ENCODE measurements at places on chromosomes 4 and X.
A peak's percentile ranks its signal among the peaks of the same experiment; 100 is the strongest.

DNA sequence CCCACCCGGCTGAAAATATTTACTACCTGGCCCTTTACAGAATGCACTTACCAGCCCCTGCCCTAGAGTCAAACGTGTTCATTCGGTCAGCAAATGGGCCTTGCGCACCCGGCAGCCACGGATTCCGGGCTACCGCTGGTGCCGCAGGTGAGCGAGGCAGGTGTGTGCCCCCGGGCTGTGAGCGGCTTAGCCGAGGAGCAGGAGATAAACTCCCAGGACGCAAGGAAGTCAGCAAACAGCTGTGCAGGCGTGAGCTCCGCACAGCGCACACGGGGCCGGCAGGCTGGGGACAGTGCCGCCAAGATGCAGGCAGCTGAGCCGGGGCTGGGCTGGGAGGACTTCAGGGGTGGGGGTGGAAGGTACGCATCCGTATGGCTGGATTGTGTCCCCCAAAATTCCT is 211.2 kb upstream of the PSAPL1 start:
- no peak for DNase-seq

GRCh38 chr4:119315036-119315435 is 6.9 kb downstream of the FABP2 start:
- DNase-seq, result no peak

- DNase-seq, result no peak
Measured at GRCh38 chrX:155216940-155217440, 730 bp downstream of the VBP1 start.

- no peak for DNase-seq
Measured at GRCh38 chr4:168514249-168514852, 17.5 kb downstream of the PALLD start.

- no peak for DNase-seq
Measured at GRCh38 chr4:147586637-147587036, 30.6 kb upstream of the TMEM184C start.

- DNase-seq, result no peak
Measured at GRCh38 chr4:187396106-187396505, 599.5 kb upstream of the ZFP42 start.

DNA sequence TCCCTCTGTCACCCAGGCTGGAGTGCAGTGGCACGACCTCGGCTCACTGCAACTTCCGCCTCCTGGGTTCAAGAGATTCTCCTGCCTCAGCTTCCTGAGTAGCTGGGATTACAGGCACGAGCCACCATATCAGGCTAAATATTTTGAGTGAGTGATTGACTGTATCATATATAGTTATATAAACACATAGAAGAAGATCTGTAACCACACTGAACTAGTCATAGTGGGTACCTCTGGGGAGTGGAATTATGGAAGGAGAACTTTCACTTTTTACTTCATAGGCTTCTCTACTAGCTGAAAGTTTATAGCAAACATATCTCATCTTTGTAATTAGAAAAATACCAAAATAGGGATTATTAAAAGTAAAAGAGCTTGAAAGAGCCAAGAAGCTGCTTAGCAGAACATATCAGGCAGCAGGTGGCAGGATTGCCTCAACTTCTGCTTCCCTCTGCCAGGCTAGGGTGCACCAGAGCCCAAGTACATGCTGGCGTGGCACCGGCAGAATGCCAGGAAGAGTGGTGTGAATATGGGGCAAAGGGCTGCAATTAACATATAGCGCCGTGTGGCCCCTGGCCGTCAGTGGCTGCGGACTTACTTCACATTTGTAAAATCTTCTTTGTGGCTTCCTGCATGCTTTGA is 39.5 kb upstream of the CD40LG start:
- no peak for DNase-seq

DNA sequence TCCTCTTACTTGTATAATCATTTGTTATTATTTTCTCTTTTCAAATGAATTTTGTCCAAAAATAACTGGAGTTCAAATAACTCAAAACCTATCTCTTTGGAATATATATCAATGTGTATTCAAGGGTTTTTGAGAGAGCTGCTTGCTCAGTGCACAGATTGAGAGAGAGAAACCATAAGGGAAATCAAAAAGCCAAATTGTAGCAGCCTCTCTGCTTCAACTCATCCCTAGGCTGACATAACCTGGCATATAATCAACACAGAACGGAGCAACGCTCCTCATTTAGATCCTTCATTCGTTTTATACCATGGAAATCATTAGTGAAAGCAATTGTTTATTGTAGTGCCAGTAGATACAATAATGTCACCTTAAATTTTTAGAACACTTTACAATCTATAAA is 1.8 kb upstream of the GPM6A start:
- no peak for DNase-seq

DNA sequence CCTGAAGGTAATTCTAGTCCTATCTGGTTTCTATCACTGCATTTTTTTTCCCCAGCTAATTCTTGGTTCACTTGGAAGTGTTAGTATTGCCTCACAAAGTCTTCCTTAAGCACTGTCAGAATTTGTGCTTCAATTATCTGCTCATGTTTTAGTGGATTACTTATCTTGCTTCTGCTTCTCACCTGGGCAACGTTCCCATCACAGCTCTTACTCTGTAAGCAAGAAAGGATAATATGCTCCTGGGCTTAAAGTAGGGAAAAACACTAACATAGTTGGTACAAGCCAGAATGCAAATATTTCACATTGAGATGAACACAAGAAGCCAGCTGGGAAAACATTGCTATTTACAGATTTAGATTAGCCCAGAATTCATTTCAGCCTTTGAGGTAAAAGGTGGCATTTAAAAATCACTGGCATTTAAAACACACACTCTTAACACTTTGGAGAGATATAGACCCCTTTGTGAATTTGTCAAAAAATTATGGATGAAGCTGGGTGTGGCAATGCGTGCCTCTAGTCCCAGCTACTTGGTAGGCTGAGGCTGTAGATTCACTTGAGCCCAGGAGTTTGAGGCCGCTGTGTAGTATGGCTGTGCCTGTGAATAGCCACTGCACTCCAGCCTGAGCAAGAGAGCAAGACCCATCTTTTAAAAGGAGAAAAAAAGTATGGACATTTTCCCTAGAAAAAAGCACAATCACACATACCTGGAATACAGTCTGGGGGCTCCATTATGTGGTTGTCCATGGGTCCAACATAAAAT is 6.6 kb upstream of the PTPN13 start:
- DNase-seq, result no peak

DNA sequence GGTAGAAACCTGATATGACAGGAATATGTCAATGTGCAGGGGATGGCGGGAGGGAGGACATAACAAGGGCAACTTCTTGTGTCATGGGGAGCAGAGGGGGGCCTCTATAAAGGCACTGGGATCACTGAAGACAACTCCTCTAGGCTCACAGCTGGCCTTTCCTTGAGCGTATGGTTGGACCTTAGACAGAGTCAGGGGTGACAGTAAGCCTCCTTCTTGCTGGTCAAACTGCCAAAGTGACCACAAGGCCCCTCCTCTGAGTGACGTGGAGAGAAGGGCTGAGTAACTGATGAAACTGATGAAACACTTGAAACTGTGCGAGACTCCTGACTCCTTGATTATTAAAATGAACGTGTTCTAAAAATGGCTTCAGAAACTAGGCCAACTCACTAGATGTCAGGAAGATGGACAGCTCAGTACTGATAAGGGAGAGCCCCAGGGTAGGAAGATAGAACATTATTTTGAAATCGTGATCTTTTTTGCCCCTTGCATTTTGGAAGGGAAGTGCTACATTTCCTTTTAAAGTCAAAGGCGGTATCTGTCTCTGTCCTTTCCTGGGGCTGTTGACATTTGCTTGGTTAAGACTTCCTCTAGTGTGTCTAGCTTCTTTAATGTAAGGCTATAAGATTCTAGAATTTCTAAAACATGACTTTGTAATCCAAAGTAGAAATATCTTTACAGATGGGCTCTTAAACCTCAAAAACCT is 1.6 kb downstream of the RAB33A start:
- no peak for DNase-seq

GRCh38 chr4:48227662-48228061 is 42.0 kb downstream of the TEC start:
- DNase-seq, result no peak

- no peak for DNase-seq
Measured at GRCh38 chrX:110519501-110519900, 160.9 kb downstream of the RTL9 start.

DNA sequence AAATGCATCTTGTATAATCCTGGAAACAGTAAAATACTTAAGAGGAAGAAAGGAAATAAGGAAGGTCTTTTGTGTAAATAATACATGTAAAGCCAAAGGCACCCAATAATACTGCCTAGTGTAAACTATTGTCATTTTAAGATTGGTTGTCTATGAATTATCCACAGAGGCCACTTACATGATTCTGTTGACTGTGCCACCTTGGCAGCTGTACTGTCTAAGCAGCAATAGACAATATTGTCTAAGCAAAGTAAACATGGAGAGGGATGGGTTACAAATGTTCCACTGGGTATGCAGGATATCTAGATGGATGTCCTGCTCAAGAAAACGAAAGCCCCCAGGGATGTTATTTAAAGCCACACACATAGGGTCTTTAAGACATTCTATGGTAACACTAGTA is 19.4 kb downstream of the BEND4 start:
- no peak for DNase-seq

- no peak for DNase-seq
Measured at GRCh38 chr4:36159208-36159607, 85.1 kb downstream of the ARAP2 start.

- no peak for DNase-seq
Measured at GRCh38 chr4:111631215-111631999, 513.8 kb upstream of the FAM241A start.

DNA sequence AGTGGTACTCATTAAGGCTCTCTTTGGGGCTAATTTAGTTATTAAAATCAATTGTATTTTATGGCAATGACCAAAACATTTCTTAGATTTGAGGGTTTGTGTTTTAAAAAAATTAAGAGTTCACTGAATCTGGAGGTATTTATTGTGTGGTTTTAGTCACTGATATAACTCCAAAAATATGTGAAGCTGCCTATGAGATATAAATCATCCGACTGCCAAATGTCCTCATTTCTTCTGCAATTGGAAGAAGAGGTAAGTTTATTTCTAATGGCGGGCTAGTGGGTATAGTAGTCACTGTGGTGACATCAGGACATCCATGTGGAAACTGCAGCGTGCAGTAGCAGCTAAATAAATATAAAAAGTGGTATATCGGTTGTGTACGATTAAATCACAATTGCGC is 205.5 kb downstream of the MID1 start:
- DNase-seq, result no peak

DNA sequence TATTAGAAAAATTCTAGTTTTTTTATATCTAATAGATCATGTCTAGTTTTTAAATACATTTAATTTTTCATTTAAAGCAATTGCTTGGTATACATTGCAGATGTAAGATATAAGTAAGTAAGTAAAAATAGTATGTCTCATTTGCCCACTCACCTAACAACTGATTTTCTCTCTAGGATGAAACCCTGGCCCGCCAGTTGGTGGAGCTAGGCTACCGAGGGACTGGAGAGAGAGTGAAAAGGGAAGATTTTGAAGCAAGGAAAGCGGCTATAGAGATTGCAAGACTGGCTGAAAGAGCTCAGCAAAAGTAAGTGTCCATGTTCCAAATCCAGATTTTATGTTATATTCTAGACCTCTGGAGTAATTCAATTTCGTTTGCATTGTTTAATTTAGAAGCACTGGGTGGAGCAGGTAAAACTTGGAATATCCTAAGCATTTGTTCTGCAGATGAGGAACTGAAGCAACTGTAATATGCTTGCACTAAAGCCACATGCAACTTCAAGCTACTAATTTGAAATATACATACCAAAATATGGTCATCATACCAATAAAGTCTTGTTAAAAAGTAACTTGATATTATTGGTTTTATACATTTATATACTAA is 27.1 kb downstream of the CFAP299 start:
- peak; percentile 19 for DNase-seq

- DNase-seq, result no peak
Measured at GRCh38 chrX:51878056-51878455, 15.4 kb upstream of the MAGED1 start.

DNA sequence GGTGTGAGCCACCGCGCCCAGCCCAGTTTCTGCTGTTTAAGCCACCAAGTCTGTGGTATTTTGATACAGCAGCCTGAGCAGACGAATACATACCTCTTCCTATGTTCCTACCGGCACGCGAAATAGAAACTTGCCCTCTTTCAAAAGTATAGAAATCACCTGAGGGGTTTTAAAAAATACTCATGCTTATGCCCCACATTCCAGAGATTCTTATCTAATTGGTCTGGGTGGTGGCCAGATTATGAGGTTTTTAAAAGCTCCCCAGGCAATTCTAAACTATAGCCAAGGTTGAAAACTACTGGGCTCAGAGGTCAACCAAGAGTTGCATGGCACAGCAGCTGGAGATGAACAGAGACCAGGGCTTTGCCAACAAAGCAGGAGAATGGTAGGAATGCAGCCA is 24.9 kb upstream of the HUWE1 start:
- no peak for DNase-seq

DNA sequence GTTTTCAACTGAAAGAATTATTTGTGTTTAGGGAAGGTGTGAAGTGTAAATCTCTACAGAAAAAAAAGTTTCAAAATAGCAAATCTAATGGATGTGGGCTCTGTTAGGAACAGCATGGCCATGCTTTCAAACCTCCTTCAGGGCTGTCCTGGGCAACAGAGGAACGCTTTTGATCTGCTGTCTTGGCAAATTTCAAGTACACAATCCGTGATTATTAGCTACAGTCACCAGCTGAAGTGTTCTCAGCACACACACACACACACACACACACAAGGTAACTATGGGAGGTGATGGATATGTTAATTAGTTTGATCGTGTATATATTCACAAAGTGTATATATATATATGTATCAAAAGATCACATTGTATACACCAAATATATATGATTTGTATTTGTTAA is 40.5 kb upstream of the HELT start:
- DNase-seq, result no peak

DNA sequence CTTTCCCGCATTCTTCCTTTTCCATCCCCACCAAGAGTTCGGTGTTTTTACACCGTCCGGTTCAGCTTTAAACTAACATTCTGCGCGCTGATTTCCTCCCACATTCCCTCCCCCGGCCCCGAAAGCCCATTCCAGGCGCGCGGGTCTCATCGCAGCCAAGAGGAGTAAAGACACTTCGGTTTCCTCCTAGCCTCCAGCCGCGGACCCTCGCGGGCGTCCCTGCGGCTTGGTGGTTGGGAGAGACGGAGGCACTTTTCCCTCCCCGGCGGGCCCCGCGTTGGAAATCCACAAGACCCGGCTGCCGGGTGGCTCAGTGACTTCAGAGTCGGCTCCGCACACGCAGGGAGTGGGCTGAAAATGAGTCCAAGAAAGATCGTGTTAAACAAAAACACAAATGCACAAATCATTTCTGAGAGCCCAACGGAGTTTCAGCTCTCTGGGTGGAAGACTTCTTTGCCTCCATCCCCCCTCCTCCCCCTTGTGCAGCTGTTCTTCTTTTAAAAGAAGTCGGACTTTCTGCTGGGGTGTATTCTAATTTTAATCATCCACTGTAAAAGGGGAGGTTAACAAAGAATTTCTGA is 2.0 kb upstream of the ARX start:
- no peak for DNase-seq

- no peak for DNase-seq
Measured at GRCh38 chrX:44071847-44072551, 98.8 kb upstream of the NDP start.

DNA sequence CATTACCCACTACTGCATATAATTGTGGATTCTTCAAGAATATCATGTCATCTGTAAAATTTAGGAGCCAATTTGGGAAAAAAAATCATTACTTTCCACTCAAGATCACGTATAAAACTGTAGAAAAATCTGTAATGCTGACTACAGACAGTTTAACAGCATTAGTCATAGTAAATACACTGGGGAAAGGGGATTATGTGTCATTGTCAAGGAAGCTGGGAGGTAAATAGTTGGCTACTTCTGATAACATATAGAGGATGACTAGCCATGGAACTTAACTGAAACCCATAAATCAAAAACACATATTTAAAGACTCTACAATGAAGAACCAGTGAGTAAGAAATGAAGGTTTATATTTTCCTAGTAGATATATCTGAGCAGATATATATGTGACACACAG is 1666.4 kb upstream of the IGFBP7 start:
- DNase-seq, result no peak
